ENCODE measurements at places on chromosomes 5 and 9.

DNA sequence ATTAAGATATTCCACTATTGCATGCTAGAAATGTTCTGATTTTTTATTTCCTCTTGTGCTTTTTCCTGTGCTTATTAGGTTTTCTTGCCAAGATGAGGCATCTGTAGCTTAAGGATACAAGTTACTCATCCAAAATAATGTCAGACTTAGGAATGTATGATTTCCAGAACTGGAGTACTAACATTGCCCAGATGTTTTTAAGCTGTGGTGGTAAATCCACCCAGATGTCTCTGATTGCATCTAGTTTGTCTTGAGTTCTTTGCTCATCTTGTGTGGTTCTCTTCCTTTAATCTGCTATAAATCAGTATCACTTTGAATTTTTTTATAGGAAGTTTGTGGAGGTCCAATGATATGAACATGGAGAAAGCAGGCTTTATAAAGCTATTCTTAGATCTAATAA lies 337.5 kb upstream of the ZNF608 start:
- DNase-seq: no peak

- no peak for DNase-seq
These were observed 33.9 kb upstream of the FOXB2 start for GRCh38 chr9:76985581-76985980.

GRCh38 chr9:105246656-105247173 lies 2.3 kb downstream of the SLC44A1 start:
- DNase-seq: no peak

DNA sequence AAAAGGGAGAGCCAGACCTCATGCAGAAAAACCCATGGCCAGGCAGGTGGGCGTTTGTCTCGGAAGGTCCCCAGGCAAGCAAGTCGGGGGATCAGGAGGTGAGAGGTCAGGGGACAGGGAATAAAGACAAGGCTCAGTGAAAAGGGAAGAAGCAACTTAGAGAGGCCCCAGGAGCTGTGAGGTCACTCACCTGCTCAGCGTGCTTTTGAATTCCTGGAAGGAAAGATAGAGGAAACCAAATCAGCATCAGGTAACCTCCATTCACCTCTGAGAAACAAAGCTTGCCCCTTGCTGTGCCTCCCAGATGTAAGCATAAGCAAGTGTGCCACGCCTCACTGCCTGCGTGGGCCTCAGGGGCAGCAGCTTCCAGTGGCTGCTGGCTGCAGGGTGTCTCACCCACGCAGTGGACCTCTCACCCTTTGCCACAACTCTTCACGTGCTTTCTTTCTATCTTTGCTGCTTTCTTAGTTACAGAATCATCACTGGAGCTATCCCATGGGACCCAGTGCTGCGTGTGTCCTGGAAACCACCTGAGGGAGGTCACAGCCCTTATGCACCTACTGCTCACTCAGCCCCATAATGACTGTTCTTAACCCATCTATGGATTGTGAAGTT lies 6.0 kb downstream of the TRIM7 start:
- DNase-seq: no peak

- DNase-seq: no peak
These were observed 1154.7 kb downstream of the DTWD2 start for GRCh38 chr5:117833691-117834090.

- no peak for DNase-seq
These were observed 220.2 kb downstream of the AUH start for GRCh38 chr9:91141407-91141965.

DNA sequence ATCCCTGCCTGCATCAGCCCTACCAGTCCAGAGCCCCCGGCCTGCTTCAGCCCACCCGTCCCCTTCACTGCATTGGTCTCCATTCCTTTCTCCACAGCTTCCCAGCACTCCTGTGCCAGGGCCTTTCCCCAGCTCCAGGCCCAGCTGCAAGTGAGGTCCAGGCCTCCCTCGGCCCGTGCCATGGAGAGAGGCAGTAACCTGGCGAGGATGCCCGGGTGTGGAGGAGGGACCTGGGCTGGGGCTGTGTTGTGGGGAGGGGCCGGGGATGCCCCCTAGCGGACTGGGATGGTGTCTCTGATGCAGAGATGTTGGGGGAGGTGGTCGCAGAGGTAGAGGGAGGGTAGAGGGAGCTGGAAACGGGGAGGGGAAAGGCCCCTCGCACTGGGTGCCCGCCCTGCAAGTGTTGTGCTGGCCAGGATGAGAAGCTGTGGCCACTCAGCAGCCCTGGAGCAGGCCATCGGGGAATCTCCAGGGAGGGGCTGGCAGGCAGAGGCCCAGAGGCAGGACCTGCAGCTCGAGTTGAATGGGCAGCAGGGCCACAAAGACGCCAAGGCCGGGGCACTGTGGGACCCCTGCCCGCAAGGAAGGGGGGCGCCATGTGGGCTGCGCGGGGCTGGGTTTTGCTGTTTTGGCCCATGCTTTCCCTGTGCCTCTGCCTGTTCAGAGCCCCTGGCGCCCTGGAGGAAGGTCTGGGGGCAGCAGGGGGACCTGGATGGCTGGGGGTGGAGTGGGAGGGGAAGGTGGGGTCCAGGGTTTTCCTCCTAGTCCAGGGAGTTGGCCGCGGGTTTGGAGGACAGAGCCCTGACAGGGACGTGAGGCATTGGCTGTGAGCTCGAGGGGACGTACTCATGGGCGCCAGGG lies 26.0 kb upstream of the NKD2 start:
- no peak for DNase-seq

DNA sequence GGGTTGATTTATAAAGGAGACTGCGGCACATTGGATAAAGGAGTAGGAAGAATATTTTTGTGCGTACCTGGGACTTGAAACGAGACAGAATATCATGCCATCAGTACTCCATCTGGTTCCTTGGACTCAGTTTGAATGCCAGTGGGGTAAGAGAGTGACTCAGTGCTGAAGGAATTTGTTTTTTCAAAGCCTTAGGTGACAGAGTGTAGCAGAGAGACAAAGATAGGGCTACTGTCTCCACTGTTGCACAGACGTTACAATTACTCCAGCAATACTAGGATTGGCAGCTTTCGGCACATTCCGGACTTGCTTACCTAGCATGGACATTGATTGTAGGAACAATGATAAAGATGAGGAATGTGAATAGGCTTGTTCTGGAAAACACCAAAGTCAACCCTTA lies 250.7 kb downstream of the KCTD16 start:
- no peak for DNase-seq

- no peak for DNase-seq
These were observed 23.8 kb upstream of the IER5L start for GRCh38 chr9:129201866-129202265.

DNA sequence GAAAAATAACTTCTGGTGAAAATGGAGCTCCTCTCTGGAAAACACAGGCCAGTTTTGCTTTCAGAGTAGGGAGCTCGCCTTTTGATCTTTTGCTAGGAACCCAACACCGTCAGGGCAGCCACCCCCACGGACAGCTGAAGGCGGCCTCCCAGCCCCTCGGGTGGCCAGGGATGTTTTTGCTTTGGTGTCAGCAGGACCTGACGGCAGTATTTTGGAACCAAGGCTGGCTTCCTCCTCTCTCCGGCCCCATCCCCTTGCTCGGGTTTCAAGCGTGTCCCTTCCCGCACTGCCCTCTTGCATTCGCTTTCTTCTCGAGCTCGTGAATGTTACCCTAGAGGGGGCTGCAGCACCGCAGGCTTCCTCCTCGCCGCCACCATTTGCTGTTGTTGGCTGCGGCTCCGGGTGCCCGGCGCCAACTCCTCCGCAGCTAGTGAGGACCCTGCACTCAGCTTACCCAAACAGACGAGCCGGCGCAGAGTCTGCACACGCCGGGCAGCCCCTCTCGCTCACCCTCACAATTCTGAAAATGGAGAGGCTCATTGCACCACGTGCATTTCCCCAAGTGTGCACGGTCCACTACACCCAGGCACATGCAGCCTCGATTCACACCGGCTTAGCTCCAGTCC lies 35.5 kb upstream of the ADAMTSL1 start:
- DNase-seq: no peak

GRCh38 chr5:167578977-167579692 lies 712.3 kb upstream of the WWC1 start:
- DNase-seq: no peak

- no peak for DNase-seq
These were observed 205.1 kb upstream of the EFNA5 start for GRCh38 chr5:107875833-107876232.

DNA sequence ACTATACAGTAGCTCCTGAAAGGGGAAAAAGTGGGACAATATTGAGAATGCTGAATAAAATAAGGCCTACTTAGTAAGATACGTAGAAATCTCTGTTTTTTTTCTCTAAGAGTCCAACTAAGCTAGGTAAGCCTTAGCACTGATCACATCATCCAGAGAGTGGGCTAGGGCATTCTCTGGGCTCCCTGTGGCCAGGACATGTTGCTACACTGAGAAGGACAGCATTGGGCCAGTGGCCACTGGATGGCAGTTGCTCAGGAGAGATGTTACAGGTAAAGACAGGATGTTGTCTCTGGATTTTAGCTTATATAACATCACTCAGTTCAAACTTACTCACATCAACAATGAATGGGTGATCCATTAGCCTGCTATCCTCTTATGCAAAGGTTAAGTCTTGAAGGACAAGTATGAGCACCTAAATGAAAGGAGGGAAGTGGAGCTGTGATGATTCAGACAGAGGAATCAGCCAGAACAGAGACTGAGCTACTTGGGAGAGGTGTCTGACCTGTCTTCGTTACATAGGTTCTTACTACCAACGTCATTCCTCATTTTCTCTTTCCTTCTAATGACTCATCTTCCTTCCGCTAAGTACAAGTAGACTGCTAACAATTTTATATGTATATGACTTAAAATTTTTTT lies 226.6 kb upstream of the ADCY2 start:
- DNase-seq: no peak

- no peak for DNase-seq
These were observed 1293.9 kb upstream of the CDH6 start for GRCh38 chr5:29899583-29899982.

DNA sequence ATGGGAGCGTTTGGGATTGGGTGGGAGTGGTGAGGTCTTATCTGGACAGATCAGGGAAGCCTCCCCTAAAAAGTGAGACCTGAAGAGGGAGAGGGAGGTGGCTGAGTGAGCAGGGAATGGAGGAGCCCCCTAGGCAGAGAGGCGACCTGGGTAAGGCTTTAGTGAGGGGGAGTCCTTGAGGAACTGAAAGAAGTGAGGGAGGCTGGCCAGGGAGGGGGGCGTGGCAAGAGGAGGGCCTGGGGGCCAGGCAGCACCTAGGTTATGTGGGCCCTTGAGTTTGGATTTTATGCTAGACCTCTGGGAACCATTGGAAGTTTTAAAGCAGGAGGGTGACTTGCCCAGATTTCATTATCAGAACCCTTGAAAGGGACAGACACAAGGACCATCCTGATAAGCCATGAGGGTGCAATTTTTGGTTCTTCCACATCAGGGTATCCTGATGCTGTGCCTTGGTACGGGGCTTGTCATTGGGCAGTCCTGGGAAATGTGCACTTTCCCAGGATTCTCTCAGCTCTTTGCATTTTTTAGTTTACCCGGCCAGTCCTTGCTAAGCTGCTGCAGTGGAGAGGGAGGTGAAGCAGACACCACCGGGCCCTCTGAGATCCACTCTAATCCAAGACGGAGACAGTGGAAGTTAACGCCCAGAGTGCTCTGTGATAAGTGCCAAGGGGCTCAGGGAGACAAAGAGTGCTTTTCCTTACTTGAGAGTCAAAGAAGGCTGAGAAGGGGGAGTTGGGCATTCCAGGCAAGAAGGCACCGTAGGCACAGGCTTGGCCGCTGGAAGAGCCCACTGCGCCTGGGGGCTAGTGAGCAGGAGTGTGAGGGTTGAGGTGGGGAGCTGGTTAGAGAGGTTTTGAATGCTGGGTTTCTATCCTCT lies 16.1 kb downstream of the GSN start:
- DNase-seq: no peak

- DNase-seq: no peak
These were observed 291.3 kb upstream of the MSX2 start for GRCh38 chr5:174433098-174433497.

- no peak for DNase-seq
These were observed 522.3 kb downstream of the MAT2B start for GRCh38 chr5:164027738-164028137.

DNA sequence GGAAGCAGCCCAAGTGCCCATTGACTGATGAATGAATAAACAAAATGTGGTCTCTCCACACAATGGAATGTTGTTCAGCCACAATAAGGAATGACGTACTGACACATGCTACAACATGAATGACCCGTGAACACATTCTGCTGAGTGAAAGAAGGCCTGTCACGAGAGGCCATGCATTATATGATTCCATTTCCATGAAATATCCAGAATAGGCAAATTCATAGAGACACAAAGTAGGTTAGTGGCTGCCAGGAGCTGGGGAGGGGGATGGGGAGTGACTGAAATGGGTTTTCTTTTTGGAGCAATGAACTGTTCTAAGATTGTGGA lies 41.4 kb downstream of the BICD2 start:
- DNase-seq: no peak

DNA sequence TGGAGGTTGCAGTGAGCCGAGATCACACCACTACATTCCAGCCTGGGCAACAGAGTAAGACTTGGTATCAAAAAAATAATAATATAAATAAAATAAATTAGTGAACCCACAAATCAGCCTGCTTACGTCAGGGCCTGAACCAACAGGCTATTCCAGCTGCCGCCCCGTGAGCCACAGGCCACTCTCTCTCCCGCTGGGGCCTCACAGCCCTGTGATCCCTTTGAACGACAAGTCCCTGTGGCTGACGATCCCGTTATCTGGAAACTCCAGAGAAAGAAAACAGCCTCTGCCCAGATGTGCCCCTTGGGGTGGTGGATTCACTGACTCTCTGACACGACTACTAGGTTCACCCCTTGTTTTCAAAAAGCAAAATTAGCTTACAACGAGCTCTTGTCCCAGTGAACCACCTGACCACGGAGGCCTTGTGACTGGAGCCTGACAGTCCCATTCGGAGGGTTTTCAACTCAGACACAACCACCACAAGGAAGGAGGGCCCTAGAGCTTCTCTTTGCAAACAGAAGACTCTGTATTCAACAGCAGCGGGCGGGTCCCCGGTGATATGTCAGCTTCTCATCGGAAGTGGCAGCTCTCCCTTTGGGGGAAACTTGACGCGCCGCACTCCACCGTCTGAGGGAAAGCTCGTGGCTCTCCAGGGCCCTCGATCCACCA lies 4.4 kb upstream of the DIPK1B start:
- no peak for DNase-seq

DNA sequence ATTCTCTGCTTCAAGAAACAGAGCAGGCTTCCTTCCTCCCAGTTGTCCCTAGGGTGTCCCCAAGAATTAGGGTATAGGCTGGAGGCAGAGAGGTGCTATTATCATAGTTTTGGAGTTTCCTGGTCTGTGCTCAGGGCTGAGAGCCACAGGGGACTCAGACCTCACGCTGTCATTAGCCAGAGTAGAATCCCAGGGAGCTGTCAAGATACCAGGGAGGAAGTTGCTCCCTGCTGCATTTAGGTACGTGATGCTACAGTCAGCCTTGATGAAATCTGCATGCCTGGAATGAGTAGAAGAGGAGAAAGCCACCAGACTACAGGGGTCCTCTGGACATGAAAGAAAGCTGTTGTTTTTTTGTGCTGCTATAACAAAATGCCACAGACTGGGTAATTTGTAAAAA lies 273.2 kb downstream of the SH3GL2 start:
- no peak for DNase-seq

- DNase-seq: no peak
These were observed 29.6 kb downstream of the NOTCH1 start for GRCh38 chr9:136516191-136516654.
